ENCODE measurements at places on chromosomes 11 and 22. TPM values are rescaled to one million over a fixed set of nuclear protein-coding genes. Genes with fewer than 3 reads are reported as not detected.

The RAB39A gene
- total RNA-seq, result 10.8 TPM

DNA sequence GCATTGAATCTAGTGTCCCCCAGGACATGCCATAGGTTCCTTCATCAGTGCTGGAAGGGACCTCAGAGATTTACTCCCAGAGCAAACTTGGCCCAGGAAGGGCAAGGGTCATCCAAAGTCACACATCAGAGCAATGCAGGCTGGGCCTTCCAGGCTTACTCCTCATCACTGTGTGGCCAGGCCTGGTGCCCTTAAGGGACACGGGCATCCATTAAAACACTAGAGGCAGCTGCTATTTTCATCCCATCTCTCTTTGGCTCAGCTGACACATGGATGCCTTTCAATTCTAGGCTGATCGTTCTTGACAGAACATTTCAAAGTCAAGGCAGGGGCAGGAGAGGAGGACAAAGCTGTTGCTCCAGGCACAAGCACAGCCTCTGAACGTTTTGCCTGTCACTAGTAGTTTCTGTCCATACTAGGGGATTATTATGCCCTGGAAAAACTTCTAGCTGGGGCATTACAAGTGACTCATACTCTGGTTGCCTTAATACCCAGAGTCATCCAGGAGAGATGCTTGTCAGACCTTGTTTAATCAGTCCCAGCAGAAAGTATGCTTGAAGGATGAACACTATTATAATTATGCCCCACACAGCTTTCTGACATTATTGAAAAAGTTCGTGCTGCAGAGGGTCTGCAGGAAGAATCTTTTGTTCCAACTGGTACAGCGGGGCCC is 240.3 kb downstream of the TENM4 start:
- no peak for DNase-seq

The CAPN5 gene
- total RNA-seq, result 26.2 TPM

- DNase-seq, result no peak
Measured at GRCh38 chr22:39917776-39918495, 17.1 kb downstream of the GRAP2 start.

GRCh38 chr22:38782402-38783094 is 11.4 kb downstream of the DNAL4 start:
- DNase-seq, result no peak

The CD6 gene
- total RNA-seq, result 0.39 TPM

The PATZ1 gene
- 105 TPM for total RNA-seq

DNA sequence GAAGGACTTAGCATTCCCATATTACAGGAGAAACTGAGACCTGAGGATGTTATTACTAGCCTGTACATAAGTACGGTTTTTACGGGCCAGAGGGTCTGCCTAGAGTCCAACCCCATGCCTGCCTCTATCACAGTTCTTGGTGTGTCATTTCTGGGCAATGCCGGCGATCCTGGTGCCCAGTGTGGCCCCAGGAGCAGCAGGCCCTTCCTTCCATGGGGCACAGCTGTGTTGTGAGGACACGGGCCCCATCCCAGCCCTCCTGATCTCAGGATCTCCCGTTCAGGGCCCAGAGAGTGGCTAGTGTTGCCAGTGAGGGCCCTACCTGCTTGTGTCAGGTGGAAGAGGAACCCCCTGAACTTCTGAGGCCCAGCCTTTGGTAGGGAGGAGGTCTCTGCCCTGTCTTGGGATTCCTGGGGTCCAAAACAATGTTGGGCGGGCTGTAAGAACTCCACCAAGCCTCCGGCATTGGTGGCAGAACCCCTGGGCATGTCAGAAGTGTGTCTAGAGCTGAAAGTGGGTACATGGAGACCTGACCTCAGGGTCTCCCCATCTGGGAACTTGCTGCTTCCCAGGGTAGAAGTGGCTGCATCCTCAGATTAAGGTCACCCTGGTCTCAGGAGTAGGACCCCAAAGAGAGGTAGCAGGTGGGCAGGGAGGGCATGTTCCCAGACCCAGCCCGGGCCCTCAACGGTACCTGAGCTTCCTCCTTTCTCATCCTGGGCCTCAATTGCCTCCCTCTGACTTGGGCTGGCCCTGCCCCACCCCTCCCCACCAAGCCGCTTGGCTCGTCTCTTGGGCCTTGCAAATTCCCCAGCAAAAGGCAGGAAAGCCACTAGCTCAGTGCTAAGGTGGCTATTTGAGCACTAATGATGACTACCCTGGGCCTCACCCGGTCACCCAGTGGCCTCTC is 74.6 kb upstream of the KCNQ1OT1 start:
- DNase-seq, result no peak

DNA sequence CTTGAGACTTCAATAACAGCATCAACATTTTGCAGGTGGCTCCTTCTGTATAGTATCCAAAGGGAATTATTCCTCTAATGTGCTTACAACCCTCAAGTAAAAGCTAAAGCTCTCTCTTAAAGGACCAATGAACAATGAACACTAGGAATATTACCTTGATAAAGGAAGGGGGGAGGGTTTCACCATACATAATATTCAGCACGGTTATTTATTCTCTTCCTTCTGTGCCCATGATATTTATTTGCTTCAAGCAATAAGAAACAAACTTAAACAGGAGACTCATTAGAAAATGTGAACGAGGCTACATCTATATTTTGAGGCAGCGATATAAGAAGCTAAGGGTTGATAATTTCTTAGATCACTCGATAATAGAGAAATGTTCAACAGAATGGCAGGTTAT is 21.2 kb downstream of the BLID start:
- DNase-seq, result no peak

GRCh38 chr22:35537232-35537631 is 3.4 kb upstream of the RASD2 start:
- DNase-seq, result no peak

- no peak for DNase-seq
Measured at GRCh38 chr22:37023743-37024338, 4.3 kb downstream of the MPST start.
